Esophagus mucosa (tissue), 1 donor: ENCODE measurements at places on chromosomes 2 and 18. TPM values are rescaled to one million over a fixed set of nuclear protein-coding genes. Genes with fewer than 3 reads are reported as not detected.

The PUM2 gene
- total RNA-seq: 53.6 TPM

The NCKAP5 gene
- 8.9 TPM for total RNA-seq

The SLC9A4 gene
- 0.08 TPM for total RNA-seq

The HJURP gene
- 9.4 TPM for total RNA-seq

- ATAC-seq: no peak
These were observed 117.6 kb downstream of the TWIST2 start for GRCh38 chr2:238965371-238966071.

DNA sequence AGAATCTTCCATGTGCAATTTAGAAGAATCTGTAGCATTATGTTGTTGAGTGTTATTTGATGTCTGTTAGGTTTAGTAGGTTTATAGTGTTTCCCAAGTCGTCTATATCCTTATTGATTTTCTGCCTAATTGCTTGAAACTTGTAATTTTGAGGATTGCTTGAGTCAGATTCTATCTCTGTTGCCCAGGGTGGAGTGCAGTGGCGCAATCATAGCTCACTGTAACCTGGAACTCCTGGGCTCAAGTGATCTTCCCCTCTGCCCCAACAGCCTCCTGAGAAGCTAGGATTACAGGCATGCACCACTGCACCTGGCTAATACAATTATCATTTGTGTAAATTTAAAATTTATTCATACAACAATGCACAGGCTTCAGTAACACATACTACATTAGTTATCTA, 3.1 kb upstream of the TCF23 start:
- no peak for ATAC-seq

DNA sequence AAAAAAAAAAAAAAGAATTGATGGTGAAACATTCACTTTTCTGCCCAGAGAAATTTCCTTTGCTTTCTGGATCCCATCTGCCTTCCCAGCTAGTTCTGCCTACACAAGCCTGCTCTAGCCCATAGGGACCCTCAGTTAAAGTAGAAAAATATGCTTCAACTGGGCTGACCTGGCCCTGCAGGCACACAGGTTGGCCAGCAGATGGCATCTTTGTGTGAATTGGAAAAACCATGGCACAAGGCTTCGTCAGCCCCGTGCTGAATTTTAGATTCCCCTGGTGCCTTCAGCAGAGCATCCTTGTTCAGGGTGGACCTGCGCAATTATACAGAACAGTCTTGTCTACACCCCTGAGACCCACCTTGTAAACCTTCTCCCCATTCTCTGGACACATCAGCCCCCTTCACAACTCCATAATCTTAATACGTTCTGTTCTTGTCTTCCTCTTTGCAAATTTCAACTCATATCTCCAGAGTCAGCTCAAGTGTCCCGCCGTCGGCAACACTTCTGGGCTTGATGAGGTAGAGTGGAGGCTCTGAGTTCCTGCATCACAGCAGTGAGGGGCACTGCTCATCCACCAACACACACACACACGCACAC, 114.5 kb downstream of the INSIG2 start:
- no peak for ATAC-seq

- ATAC-seq: no peak
These were observed 86.2 kb downstream of the PAX3 start for GRCh38 chr2:222212571-222212970.

GRCh38 chr2:231222318-231223000, 24.0 kb downstream of the ARMC9 start:
- no peak for ATAC-seq

GRCh38 chr2:149375801-149376361, 45.5 kb downstream of the LYPD6 start:
- no peak for ATAC-seq

DNA sequence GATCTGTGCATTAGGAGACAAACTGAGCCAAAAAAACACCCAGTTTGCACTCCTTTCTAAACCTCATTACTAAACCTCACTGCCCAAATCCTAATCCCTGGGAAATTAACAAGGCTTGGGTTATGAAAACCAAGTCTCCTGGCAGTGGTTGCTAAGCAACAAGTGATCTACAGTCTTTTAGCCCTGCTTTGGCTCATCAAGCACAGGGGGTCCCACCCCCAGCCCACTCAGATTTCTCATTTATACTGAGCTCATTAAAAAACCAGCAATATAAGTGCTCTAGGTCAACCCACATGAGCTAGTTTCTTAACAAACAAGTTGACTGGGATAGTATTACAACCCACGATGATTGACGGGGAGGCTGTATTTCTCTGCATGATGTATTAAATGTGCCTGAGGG, 18.4 kb downstream of the DNER start:
- no peak for ATAC-seq

- no peak for ATAC-seq
These were observed 87.7 kb downstream of the RTN4 start for GRCh38 chr2:54962511-54962910.

DNA sequence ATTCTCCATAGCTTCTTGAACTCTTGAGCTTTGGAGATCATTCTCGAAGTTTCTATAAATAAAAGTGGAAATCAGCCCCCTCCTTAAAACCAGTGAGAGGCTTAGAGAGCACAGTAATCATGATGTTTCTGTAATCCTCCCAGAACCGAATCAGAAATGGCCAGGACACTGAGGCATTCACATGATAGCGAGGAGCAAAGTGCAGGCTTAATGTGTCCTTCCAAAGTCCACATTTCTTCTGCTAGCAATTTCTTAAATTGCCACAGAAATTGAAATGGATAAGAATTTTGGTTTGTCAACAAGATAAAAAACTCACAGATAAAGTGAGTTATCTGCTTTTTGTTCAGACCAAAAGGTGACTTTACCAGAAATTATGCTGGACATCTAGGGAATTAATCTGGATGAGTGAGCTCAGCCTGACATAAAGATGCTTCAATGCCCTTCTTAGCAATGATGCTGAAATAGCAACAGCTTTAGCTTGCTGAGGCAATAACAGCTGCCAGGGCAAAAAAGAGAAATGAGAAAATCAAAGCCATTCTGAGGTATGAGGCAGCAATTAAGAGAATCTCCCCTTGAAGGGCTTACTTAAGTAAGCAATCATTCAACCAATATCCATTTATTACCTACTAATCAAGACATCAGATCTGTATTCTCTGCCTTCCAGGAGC, 82.4 kb upstream of the PHLPP1 start:
- no peak for ATAC-seq

DNA sequence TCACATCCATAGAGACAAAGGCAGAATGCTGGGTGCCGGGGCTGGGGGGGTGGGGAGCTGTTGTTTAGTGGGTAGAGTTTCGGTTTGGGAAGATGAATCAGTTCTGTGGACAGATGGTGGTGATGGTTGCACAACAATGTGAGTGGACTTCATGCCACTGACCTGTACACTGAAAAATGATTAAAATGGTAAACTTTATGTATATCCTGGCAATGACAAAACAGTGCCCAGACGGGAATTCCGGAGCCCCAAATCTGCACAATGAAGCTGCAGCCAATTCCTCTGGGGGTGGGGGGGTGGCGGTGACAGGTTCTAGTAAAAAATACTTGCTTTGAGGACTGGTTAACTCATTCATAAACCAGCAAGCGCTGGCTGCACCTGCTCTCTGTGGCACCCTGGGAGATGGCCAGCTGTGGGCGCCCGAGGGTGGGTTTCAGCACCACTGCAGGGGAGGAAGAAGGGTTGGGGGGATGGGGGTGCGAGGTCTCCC, 81.8 kb upstream of the HPCAL1 start:
- no peak for ATAC-seq
